ENCODE measurements at places on chromosomes 7 and 10. TPM values are rescaled to one million over a fixed set of nuclear protein-coding genes. Genes with fewer than 3 reads are reported as not detected.

DNA sequence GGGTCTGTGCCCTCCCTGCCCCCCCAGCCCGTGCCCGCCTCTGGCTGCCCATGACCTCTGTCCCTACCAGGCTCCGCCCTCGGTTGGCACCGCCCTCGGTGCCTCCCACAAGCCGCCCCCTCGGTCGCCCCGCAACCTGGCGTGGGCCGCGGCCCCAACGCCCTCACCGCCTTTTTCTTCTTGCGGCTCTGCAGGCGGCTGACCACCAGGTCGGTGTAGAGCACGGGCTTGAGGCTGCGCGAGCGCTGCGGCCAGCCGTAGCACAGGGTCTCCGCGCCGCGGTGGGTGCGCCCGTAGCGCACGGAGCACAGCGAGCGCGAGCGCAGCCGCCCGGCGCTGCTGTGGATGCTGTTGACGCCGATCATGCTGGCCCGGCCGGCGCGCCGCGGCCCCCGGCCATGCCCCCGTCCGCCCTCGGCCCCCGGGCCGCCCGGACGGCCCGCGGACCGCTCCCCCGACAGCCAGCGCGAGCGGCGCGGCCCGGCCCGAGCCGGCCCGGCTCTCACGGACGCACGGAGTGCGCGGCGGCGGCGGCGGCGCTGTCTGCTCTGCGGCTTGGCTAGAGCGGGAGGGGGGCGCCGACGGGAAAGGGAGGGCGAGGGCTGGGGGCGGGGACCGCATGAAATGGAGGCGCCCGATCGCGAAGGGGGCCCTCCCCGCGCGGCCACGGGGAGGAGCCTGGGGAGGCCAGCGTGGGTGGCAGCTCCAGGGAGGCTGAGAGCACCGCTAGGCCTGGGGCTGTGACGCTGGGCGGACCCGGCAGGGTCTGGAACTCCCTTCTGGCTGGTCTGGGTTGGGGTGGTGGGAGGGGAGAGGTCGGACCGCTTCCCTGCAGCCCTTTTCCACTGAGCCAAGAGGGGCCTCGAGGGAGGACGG lies 9.6 kb downstream of the PSD start:
- H3K27ac ChIP-seq: no peak overlapping the region
- no peaks in the 10 kb centered on the region for H3K36me3 ChIP-seq
- no peak for DNase-seq
- peaks cover 37% of the 10 kb centered on the region for H3K27me3 ChIP-seq

DNA sequence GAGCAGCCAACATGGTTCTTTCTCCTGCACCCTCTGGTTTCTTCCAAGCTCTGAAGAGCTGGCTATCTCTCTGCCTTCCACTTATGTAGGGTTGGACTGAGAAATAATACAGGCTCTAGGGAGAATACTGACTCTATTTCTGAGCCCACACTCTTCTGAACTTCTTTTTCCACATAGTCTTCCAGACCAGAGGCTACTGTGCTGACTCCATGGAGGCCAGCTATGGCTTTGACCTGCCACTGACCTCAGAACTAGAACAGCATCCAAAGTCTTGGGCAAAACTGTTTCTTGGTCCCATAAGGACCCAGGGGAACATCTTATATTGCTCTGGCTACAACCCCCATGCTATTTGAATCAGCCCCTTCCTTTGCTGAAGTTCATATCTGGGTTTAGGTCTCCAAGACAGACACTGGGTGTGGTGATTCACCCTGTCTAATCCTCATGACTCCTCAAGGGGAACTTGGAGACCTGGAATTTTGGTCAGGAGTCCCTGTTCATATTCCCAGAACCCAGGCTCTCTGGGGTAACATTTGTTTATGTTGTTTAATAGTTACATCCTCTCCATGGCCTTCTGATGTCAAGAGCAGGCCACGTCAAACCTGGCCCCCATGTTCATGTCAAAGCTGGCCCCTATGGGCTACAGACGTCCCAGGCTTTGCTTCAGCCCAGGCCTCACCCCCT lies 12.1 kb upstream of the PLAU start:
- peaks cover 85% of the 10 kb centered on the region for H3K4me1 ChIP-seq
- peak overlapping the region; percentile 4 for H3K4me3 ChIP-seq
- H3K27ac ChIP-seq: peak overlapping the region; percentile 98
- DNase-seq: no peak

DNA sequence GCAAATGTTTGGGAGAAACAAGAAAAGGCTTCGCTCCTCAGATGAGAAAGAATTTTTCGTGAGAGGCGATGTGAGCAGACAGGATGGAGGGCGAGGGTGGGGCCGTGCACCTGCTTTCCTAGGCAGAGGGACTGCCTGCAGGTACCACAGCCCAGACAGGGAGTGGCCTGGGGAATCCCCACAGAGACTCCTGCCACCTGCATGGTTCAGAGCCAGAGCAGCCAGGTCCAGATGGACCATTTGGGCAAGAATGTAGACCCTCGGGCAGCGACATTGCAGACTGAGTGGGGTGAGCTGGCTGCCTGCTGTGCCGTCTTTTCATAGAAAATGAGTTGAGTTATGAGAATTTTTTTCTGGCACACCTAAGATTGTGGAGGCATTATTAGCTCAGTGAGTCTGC lies 216.8 kb downstream of the SNX10 start:
- DNase-seq: no peak
- no peaks in the 10 kb centered on the region for H3K36me3 ChIP-seq
- H3K27ac ChIP-seq: no peak overlapping the region
- H3K4me3 ChIP-seq: no peak overlapping the region
- peaks cover under 1% of the 10 kb centered on the region for H3K4me1 ChIP-seq
- H3K27me3 ChIP-seq: no peaks in the 10 kb centered on the region

DNA sequence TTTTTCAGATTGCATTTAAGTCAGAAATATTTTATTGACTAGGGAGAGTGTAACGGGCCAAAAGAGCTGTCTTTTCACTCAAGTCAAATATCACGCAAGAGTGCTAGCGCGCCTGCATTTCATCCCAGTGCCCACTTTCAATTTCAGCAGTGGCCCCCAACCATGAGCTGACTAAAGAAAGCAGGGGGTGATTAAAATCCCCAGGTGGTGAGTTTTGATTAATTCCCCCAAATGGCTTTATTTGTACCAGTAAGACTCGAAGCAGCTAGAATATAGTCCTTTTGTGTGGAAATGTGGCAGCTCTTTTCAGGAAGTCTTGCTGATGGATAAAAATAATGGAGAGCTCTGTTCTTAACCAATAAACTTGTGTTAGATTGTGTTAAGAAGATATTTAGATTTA lies 35.3 kb downstream of the TRUB1 start:
- H3K27me3 ChIP-seq: no peaks in the 10 kb centered on the region
- no peaks in the 10 kb centered on the region for H3K4me1 ChIP-seq
- H3K27ac ChIP-seq: no peak overlapping the region
- no peak for DNase-seq

GRCh38 chr7:103573479-103574058 lies 127.6 kb upstream of the SLC26A5 start:
- DNase-seq: no peak
- no peaks in the 10 kb centered on the region for H3K4me1 ChIP-seq
- H3K4me3 ChIP-seq: no peak overlapping the region
- H3K27ac ChIP-seq: no peak overlapping the region
- 0 out of 2 replicates have a peak, but pooled peaks cover 5% of the 10 kb centered on the region for H3K27me3 ChIP-seq
- no peaks in the 10 kb centered on the region for H3K36me3 ChIP-seq

DNA sequence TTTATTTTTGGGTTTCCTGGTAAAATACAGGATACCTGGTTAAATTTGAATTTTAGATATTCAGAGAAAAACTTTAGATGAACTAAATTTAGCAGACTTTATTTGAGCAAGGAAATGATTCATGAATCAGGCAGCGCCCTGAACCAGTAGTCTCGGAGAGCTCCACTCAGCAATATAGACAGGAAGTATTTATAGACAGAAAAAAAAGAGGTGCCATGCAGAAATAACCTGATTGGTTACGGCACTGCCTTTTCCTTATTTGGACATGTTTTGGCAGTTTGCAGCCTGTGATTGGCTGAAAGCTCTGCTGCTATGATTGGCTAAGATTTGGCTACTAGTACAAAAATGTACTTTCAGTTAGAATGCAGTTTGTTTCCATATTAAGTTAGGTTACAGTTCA lies 198.3 kb upstream of the DKK1 start:
- no peaks in the 10 kb centered on the region for H3K27me3 ChIP-seq
- no peak for DNase-seq
- H3K4me1 ChIP-seq: peaks cover 27% of the 10 kb centered on the region
- H3K27ac ChIP-seq: no peak overlapping the region

GRCh38 chr7:45650404-45651394 lies 76.5 kb downstream of the ADCY1 start:
- DNase-seq: no peak
- no peak overlapping the region for H3K27ac ChIP-seq
- H3K4me1 ChIP-seq: no peaks in the 10 kb centered on the region
- H3K36me3 ChIP-seq: no peaks in the 10 kb centered on the region

- no peaks in the 10 kb centered on the region for H3K36me3 ChIP-seq
- no peaks in the 10 kb centered on the region for H3K27me3 ChIP-seq
- peaks cover 44% of the 10 kb centered on the region for H3K4me1 ChIP-seq
- DNase-seq: no peak
- no peak overlapping the region for H3K4me3 ChIP-seq
Observed at GRCh38 chr10:46520941-46521340, 35.5 kb downstream of the GPRIN2 start.

DNA sequence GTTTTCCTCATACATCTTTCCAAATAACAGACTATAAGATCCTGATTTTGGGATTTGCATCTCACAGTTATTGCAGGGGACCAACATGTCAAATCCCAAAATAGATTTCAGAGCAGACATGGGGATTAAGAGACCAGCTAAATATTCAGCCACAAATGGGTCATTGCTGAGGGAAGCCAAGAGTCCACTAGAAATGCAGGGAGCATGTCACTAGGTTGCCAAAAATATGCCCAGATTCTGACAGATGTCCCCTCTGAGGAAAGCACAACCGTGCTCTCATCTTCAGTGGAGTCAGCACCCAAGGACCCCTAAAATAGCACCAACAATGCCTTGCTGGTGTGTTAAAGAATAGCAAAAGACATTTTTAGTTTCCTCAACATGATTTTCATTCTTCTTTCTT lies 56.2 kb upstream of the AGK start:
- no peaks in the 10 kb centered on the region for H3K36me3 ChIP-seq
- no peaks in the 10 kb centered on the region for H3K4me1 ChIP-seq
- H3K27me3 ChIP-seq: peaks cover 85% of the 10 kb centered on the region
- H3K27ac ChIP-seq: no peak overlapping the region
- no peak overlapping the region for H3K4me3 ChIP-seq
- DNase-seq: no peak

DNA sequence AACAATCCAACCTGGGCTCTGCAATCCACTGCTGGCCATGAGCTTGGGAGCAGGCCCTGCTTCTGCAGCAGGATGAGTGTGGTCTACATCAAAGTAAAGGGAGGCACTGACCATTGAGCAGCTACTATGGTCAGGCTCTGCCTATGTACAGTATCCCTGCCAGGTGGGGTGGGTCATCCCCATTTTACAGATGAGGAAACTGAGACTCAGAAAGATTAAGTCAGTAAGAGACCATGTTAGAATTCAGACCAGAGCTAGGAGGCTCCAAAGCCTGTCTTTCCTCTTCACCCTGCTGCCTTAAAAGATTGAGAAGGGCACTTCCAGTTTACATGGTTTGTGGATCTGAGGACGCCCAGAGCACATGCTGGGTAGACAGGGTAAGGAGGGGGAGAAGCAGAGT lies 27.1 kb upstream of the CDH23 start:
- no peaks in the 10 kb centered on the region for H3K36me3 ChIP-seq
- no peak overlapping the region for H3K4me3 ChIP-seq
- no peak overlapping the region for H3K27ac ChIP-seq
- no peaks in the 10 kb centered on the region for H3K27me3 ChIP-seq
- no peak for DNase-seq

DNA sequence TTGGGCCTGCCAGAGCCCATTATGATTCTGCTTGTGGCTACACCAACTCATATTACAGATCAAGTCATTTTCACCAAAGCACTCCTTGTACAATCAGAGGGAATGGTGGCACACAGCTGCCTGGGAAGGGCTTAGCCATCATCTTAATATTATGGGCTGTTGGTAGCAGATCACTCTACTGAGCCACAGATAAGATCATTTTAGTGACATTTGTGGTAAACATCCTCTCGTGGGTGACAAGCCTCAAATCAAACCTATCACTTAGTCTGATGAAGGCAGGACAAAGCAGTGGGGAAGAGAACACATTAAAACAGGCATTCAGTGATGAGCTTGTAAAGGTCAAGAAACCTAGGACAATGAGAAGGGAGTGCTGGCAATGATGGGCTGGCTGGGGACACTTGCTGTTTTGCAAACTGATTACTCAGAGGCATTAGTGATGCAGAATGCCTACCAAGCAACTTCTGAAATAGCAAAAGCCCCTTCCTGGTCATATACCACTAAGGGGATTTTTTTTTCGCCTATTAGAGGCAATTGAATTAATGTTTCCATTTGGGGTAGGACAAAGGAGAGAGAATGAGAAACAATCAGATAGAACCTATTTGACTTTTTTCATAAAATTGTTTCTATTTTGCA lies 137.5 kb upstream of the WDR11 start:
- H3K27me3 ChIP-seq: 0 out of 2 replicates have a peak, but pooled peaks cover 3% of the 10 kb centered on the region
- H3K36me3 ChIP-seq: no peaks in the 10 kb centered on the region
- no peak for DNase-seq
- H3K27ac ChIP-seq: no peak overlapping the region

DNA sequence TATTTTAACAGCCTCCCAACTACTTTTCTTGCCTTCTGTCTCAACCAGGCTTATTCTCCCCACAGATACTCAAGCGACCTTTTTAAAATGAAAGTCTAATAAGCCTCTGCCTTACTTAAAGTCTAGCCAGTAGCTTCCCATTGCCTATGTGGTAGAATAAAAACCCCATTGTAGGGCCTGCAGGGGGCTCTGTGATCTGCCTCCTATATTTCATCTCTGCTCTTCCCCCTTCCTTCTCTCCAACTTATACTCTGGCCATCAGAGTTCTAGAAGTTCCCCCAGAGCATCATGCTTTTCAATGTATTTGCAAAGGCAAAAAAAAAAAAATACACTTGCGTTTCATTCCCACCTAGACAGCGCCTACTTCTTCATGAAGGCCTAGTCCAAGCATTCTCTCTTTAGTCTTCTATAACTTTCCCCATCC lies 167.7 kb upstream of the ADO start:
- no peaks in the 10 kb centered on the region for H3K36me3 ChIP-seq
- no peaks in the 10 kb centered on the region for H3K27me3 ChIP-seq
- no peaks in the 10 kb centered on the region for H3K4me1 ChIP-seq
- no peak overlapping the region for H3K27ac ChIP-seq
- no peak overlapping the region for H3K4me3 ChIP-seq
- no peak for DNase-seq

The EFCAB10 gene
- total RNA-seq: not detected

The DENND10 gene
- total RNA-seq: 30.1 TPM

The TEX47 gene
- not detected for total RNA-seq

The AUTS2 gene
- not detected for total RNA-seq

The AGBL3 gene
- total RNA-seq: 4.3 TPM

The NODAL gene
- total RNA-seq: not detected

The GFRA1 gene
- total RNA-seq: 0.11 TPM

The TMEM178B gene
- not detected for total RNA-seq

Data from PC-9 (cell line).